ENCODE measurements at places on chromosomes 2 and 18.

GRCh38 chr2:7694076-7694985, 777.1 kb downstream of the RNF144A start:
- DNase-seq: no peak

DNA sequence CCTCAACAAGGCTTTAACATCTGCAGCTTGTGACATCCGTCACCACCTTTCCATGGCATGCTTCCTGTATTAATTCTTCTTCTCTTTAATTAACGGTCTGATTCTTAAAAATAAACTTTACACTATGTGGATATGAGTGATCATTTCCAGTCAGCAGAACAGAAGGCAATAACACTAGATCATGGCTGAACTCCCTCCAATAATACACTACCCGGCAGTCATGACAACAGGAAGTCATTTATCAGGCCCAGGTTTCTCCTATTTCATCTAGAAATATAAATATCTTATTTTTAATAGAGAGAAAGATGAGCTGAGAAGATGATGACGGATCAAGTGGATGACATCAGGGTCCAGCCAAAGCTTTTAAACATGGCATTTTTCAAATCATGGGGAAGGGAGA, 792.2 kb downstream of the SLC4A3 start:
- DNase-seq: no peak

GRCh38 chr2:16722126-16722525, 56.5 kb upstream of the CYRIA start:
- no peak for DNase-seq

DNA sequence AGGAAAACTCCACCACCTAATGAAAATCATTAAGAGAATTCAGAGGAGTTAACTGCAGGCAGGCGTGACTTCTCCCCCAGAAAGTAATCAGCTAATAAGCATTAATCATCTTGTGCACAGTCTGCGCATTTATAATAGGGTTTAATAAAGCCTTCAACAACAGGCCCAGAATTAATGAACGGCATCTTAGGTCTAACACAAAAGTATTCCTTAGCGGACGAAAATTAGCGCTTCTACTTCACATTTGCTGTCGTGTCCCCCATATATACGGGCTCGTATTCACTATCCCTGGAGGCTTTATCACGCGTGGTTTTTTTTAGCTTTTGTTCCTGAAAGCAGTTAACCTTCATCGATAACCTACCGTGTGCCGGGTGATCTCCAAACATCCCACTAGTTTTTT, 1.8 kb downstream of the ATP8B1 start:
- no peak for DNase-seq

- no peak for DNase-seq
Observed at GRCh38 chr18:10194592-10194991, 259.8 kb upstream of the APCDD1 start.

- DNase-seq: peak; percentile 7
Observed at GRCh38 chr2:136052369-136053362, 65.3 kb downstream of the CXCR4 start.

DNA sequence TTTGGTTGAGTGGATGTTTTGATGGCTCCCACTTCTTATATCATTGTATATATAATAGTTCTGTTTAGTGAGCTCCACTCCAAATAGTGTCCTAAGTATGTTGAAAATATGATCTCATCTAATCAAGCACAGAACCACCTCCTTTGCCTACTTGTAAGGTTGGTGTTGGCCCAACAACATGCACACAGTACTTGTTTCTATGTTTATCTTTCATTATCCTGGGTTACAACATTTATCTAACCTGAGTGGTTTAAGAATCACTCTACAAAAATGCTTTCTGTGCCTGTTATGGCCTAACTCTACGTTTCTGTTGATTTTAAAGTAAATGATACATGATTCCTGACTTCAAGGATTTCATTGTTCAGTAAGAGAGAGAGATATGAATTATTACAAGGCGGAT, 281.9 kb downstream of the FIGN start:
- DNase-seq: peak; percentile 84

DNA sequence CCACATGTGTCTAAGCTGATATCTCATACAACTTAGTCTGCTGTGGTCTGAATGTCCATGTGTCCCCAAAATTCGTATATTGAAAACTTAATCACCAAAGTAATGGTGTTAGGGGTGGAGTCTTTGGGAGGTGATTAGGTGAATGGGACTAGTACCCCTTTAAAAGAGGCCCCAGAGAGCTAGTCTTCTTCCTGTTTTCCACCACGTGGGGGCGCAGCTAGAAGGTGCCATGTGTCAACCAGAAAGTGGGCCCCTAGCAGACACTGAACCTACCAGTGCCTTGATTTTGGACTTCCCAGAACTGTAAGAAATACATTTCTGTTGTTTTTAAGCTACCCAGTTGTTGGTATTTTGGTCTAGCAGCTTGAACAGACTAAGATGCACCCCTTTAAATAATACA, 86.6 kb downstream of the ASB1 start:
- peak; percentile 25 for DNase-seq

DNA sequence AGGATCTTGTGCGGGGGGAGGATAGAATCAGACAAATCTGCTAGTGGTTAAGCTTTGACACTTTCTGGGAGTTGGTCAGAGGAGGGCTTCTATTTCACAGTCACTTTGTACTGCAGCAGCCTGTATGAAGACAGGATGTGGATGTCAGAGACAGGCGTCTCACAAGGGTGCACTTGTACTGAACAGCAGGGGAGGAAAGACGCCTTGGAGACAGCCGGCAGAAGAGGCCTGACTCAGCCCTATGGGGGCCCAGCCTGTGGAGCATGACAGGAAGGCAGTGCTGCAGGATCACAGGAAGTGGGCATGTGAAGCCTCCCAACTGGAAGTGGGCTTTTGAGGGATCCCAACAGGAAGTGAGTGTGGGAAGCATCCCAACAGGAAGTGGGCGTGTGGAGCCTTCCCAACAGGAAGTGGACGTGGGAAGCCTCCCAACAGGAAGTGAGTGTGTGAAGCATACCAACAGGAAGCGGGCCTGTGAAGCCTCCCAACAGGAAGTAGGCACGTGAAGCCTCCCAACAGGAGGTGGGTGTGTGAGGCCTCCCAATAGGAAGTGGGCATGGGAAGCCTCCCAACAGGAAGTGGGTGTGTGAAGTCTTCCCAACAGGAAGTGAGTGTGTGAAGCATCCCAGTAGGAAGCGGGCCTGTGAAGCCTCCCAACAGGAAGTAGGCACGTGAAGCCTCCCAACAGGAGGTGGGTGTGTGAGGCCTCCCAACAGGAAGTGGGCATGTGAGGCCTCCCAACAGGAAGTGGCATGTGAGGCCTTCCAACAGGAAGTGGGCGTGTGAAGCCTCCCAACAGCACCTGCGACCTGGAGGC, 212.3 kb downstream of the SNTG2 start:
- DNase-seq: no peak

DNA sequence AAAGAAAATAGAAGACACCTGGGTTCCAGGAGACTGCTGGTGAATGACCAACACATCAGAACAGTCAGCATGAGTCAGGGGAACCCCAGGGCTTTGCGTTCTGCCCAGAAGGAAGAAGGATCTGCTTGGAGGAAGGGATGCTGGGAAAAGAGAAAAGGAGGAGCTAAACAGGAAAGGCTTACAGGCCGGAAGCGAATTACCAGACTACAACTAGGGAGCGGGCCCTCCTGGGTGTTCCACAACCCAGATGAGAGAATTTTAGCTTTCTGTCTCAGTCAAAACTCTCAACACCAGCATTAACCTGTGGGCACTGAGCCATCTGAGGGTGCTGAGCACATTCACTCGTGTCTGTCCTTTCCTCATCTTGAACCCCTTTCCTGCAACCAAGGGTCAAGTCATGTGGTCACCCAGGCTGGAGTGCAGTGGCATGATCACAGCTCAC, 19.2 kb downstream of the CDC42EP3 start:
- peak; percentile 95 for DNase-seq

GRCh38 chr2:231456295-231457004, 7.8 kb downstream of the NCL start:
- no peak for DNase-seq

DNA sequence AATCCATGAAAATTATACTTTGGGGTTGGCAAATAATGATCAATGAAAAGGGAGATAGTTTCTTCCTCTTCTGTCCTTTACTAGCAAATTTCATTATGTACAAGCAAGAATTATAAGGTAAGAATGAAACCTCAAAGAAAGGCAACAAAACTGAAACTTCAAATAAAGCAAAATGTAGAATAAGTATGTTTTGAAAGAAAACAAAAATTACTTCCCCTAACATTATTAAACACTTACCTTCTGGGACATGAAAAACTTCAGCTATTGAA, 29.4 kb downstream of the THADA start:
- DNase-seq: no peak

DNA sequence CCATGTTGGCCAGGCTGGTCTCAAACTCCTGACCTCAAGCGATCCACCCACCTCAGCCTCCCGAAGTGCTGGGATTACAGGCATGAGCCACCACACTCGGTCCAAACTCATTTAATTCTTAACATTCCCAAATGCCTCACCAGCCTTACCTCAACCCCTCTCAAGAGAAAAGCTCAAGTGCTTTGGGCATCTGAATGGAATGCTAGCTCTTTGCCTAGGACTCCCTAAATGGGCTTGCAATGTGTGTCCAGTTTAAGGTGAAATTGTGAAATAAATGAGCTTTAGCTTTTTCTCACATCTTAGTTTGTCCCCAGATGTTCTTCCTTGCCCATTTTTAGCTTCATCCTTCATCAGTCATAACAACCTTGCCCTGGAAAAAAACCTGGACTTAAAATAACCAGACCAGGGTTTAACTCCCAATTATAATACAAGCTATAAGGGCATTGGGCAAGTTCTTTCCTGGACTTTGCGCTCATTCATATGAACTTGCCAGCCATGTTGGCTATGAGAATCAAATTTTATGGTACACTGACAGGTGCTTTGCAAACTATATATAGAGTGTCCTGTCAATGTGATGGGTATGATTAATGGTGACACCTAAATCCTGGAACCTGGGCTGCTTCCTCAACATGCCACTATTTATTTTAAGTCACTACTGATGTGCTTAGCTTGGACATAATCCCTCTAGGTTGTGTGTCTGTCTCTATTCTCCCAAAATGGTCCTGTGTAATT, 95.1 kb upstream of the SERPINE2 start:
- DNase-seq: no peak

- no peak for DNase-seq
Observed at GRCh38 chr2:62741127-62741526, 35.6 kb downstream of the EHBP1 start.

DNA sequence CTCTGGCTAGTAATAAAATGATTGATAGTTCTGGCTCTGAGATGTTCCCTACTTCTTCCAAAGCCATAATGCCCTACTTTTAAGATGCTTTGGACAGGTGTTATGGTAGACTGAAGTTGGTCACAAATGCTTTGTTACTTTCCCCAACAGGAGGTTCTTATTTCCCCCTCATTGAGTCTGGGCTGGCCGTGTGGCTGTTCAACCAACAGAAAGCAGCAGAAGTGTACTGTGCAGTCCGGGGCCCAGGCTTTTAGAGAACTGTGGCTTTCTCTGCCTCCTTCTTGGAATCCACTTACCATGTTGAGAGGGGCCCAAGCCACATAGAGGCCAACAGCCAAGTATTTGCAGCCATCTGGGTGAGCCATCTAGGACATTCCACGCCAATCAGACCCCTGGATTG, 94.2 kb downstream of the KCTD1 start:
- DNase-seq: no peak

- peak; percentile 95 for DNase-seq
Observed at GRCh38 chr2:28276076-28276618, 116.5 kb upstream of the FOSL2 start.

DNA sequence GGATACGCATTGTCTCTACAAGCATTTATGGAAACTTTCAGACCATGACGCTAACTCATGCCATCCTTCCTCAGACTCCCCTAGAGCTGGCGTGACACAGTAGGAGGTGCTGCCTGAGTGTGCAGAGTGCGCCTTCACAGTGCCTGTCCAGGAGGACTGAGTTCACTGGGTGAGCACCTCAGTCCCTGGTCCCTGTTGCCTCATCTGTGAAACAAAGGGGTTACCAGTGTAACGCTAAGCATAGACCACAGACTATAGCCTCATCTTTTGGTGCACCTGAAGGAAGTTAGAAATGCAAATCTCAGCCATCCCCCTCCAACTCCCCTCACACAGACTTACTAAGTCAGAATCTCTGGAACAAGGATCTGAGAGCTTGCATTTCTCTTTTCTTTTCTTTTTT, 142.8 kb downstream of the TMEM17 start:
- DNase-seq: no peak

GRCh38 chr2:52897511-52898044, 870.0 kb upstream of the CHAC2 start:
- DNase-seq: no peak
